ENCODE measurements at places on chromosomes 4 and X.

DNA sequence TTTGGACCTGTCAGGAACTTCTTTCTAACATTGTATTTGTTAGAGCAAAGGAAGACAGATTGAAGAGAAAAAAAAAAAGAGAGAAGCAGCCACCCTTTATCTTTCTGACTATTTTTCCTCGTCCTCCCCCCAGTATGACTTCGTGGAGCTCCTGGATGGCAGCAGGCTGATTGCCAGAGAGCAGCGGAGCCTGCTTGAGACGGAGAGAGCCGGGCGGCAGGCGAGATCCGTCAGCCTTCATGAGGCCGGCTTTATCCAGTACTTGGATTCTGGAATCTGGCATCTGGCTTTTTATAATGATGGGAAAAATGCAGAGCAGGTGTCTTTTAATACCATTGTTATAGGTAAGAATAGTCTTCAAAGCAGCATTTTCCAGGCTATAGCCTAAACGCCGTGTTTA lies 237.7 kb downstream of the DCTD start:
- DNase-seq, result no peak

DNA sequence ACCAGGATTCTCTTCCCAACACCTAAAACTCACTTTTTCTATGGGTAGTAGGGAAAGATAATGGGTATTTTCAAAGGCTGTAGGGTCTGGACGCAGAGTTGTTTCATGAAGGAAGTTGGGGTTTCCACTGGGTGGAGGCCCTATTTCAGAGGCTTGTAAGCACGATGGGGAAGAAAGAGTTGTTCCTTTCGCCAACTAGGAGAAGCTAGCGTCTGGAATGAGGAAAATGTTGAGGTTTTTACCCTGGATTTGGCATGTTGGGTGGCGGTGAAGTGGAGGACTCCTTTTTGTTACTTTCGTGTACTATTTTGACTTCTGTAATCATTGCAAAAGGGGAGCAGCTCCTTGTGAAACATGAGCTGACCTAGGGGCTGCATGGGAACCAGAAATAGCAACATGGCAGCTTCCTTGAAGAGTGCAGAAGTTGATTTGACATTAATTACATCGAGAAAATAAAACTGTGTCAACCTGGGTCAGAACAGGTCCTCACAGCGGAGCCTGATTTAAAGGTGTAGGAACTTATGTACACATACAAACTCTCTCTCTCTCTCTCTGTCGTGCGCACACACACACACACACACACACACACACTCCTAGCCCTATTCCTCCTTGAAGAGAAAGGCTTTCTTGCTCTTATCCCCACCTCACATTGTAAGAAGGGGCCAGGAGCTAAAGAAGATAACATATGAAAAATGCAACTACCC lies 19.1 kb downstream of the VSIG4 start:
- no peak for DNase-seq

- no peak for DNase-seq
Observed at GRCh38 chrX:154135458-154136229, 8.4 kb upstream of the OPN1LW start.

- DNase-seq, result no peak
Observed at GRCh38 chr4:145822181-145822580, 116.4 kb downstream of the ZNF827 start.

DNA sequence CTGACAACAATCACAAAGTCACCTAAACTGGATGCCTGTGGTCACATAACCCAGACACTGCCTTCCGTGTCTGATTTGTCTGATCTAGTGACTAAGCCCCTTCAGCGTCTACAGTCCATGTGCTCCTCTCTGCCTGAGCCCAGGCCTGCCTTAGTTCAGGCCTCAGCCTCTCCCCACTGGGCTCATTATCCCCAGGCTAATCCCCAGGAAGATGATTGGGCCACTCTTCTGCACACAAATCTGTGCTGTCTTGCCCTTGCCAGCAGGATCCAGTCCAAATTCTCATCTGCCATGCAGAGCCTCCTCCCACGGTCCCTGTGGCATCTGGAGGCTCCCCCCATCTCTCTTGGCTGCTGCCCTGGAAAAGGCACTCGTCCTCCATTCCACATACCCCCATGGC lies 96.5 kb downstream of the SLC2A9 start:
- DNase-seq, result no peak

- DNase-seq, result no peak
Observed at GRCh38 chr4:114694770-114695169, 96.2 kb downstream of the UGT8 start.

GRCh38 chr4:152014280-152014679 lies 253.5 kb upstream of the GATB start:
- no peak for DNase-seq

DNA sequence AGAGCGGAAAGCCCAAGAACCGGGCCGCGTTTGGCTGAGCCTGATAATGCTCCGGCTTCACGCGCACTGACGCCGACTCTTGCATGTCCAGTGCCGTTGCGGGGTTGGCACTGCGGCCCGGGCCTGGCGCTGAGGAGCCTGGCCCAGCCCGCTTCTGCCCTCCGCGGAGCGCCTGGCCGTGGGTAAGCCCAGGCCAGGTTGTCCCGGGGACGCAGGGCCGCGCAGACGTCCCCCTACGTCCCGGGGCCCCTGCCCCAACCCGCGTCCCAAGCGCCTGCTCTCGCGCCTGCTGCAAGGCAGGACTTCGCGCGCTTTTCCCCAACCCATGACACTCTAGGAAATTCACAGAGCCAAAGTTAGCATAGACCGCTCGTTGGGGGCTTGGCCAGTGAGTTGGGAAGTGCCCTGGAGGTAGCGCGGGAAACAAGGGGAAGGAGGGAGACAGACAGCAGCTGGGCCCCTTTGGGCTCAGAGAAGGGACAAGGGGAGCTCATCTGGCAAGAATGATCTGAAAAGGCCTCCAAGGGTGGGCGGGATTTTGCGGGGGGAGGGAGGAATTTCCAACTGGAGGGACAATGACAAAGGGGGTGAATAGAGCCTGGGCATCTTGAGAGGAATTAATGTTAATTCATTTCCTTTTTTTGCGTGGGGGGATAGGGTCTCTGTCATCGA lies 665 bp upstream of the LRPAP1 start:
- DNase-seq, result no peak

DNA sequence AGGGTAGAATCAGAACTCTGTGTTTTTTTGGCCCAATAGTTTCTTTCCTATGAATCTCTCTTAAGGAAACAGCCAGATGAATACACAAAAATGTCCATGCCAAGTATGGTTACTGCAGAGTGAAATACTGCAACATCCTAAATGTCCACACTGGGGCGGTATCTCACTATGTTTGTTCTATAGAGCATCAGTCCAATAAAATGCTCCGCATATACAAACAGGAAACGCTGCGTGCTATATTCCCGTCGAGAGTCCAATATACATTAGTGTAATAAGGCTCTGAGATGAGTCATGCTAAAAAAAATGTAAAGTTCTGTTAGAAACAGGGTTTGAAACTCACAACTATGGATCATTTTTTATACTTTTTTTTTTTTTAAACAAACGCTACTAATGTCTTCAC lies 72.9 kb upstream of the ENOX2 start:
- DNase-seq, result no peak

DNA sequence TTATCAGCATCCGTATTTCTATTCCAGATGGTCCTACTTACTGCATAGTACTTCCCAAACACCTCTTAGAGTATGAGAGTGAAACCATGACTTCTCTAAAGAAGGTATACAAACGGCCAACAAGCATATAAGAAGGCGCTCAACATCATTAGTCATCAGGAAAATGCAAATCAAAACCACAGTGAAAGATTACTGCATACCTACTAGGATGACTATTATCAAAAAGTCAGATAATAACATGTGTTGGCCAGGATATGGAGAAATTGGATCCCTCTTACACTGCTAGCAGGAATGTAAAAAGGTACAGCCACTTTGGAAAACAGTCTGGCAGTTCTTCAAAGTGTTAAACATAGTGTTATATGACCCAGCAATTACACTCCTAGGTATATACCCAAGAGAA lies 215.3 kb upstream of the CXorf66 start:
- DNase-seq, result no peak

DNA sequence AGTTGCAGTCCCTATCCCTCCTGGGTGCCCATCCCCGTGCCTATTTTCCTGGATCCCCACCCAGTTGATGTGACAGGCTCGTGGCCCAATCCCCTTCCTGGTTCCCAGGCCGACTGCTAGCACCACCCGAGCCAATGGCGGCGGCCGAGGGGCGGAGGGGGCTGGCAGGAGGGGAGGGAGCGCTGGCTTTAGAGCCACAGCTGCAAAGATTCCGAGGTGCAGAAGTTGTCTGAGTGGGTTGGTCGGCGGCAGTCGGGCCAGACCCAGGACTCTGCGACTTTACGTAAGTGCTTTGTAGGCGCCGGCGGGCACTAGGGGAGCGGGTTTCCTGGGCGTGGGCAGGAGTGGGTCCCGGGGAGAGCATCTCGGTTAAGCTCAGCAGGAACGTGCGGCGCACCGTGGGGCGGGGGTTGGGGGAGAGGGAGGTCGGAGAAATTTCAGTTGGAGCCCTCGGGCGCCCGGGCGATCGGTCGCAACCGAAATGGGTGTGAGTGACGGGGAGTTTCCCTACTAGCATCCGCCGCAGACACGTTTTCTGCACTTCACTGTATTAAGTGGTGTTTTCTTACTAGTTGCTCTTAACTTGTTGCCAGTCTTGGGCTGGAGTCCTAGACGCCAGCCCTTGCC lies at the start of gene PLS3:
TSS of gene PLS3 (plus strand) at position 197 of the 627 bp plus-strand sequence. CDS start 49,077 bp downstream, outside the sequence.
- DNase-seq, result peak; percentile 70

GRCh38 chr4:132001542-132001941 lies 1147.6 kb upstream of the PCDH10 start:
- DNase-seq, result no peak

DNA sequence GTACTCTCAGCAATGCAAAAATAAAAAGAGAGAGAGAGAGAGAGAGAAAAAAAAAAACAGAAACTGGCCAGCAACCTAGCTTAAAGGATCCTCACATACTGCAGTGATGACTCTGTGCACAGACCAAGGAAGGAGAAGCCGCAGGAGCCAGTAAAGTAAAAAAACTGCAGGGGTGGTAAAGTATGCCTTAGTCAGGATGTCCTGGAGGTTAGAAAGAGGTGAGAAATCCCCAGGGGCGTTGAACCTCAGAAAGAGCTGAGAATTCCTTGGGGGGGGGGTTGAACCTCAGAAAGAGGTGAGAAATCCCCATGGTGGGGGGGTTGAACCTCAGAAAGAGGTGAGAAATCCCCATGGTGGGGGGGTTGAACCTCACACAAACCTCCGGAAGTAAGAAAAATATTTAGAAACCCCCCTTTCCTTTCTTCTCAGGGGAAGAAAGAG lies 48.0 kb downstream of the MAGEA9 start:
- DNase-seq, result no peak

GRCh38 chr4:90126805-90127204 lies 389 bp upstream of the CCSER1 start:
- no peak for DNase-seq
